SW480 (cell line): ENCODE measurements at places on chromosomes 5 and 9.

- no peak for DNase-seq
These were observed 32.9 kb downstream of the FCHO2 start for GRCh38 chr5:72988769-72989168.

GRCh38 chr9:37957664-37957953, 53.7 kb upstream of the SLC25A51 start:
- no peak for DNase-seq

DNA sequence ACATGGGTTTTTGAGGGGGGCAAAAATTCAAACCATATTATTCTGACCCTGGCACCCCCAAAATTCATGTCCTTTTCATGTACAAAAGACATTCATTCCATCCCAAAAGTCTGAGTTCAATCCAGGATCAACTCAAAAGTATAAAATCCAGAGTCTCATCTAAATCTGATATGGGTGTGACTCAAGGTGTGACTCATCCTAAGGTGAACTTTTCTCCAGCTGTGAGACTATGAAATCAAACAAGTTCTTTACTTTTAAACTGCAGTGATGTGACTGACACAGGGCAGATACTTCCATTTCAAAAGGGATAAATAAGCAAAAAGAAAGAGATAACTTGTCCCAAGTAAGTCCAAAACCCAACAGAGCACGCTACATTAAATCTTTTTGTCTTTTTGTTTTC, 20.6 kb upstream of the CYLC2 start:
- DNase-seq: peak; percentile 1

DNA sequence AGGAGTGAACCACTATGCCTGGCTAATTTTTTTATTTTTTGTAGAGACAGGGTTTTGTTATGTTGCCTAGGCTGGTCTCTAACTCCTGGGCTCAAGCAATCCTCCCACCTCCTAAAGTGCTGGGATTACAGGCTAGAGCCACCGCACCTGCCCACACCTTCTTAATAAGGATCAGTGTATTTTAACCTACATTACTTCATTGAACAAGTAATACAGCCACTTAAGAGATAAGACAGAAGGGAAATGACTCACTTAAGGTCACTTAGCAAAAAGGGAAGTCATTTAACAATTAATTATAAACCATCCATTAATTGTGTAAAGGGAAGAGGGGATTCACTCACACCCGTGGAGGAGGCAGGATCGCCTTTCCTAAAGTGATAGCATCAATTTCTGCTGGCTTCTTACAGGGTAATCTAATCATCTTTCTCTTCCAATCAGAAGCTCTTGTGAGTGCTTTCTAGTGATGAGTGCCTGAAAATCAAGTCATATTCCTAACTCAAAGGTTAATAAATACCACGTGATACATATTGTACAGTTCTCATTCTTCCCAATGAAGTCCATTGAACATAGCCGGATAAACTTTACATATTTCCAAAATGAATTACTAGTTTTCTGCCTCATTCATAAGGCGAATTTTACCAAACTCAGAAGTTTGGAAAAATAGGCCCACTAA, 3.5 kb downstream of the FBXW11 start:
- no peak for DNase-seq

DNA sequence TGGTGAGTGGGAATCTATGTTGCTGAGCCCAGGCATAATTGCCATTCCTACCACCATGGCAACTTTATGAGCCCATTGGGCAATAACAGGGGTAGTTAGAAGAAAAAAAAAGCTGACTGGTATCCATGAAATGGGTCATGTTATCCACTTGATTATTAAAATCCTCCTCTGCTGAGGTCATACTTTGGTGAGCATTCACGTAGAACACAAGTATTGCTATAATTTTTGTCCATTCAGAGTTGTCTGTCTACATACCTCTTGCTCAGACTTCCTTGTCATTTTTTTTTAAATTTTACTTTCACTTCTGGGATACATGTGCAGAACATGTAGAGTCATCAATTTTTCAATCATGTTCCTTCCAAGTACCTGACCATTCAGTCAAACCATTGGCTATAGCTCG, 780.8 kb upstream of the ARRDC3 start:
- no peak for DNase-seq

DNA sequence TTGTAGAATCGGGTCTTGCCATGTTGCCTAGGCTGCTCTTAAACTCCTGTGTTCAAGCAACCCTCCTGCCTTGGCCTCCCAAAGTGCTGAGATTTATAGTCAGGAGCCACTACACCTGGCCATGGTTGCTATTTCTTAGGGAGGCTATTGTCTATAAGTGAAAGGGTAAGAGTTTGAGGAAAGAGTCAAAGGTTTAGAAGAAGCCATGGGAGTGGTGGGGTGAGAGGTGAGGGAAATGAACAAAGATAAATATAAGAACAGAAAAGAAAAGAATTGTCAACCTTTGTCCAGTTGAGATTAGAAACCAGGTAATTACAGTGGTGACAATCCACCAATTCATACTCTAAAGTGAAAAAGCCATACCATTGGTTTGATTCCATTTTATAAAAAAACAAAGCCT, 32.6 kb upstream of the RANBP6 start:
- no peak for DNase-seq

- DNase-seq: no peak
These were observed 87.0 kb upstream of the TNC start for GRCh38 chr9:115204904-115205453.

GRCh38 chr5:36199620-36200019, 42.1 kb downstream of the NADK2 start:
- no peak for DNase-seq

- peak; percentile 83 for DNase-seq
These were observed 39.8 kb downstream of the NEK6 start for GRCh38 chr9:124297551-124297901.

- no peak for DNase-seq
These were observed 61.8 kb downstream of the SMIM15 start for GRCh38 chr5:61100437-61100836.

DNA sequence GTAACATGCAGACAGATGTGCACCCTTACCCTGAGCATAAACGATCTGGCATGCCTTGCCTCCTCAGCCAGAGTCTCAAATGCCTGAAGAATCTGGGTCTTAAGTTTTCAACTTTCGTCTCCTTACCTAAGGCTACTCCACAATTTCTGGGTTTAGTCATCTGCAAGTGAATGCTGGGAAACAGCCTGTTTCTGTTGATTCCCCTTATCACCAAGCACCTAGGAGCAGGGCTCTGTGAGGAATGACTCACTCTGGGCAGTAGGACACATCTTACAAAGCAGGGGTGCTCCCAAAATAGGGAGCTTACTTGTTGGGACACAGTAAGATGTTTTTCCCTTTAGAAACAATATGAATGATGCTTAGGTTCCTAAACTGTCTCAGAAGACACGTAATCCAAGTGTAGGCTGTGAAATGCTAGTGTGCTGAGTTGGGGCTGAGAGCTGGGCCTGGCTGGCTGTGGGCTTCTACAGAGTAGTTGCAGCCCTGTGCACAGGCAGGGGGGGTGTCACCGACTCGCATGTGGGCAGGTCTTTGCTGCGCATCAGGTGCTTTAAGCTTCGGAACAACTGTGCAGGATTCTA, 58.0 kb downstream of the DAP start:
- no peak for DNase-seq

DNA sequence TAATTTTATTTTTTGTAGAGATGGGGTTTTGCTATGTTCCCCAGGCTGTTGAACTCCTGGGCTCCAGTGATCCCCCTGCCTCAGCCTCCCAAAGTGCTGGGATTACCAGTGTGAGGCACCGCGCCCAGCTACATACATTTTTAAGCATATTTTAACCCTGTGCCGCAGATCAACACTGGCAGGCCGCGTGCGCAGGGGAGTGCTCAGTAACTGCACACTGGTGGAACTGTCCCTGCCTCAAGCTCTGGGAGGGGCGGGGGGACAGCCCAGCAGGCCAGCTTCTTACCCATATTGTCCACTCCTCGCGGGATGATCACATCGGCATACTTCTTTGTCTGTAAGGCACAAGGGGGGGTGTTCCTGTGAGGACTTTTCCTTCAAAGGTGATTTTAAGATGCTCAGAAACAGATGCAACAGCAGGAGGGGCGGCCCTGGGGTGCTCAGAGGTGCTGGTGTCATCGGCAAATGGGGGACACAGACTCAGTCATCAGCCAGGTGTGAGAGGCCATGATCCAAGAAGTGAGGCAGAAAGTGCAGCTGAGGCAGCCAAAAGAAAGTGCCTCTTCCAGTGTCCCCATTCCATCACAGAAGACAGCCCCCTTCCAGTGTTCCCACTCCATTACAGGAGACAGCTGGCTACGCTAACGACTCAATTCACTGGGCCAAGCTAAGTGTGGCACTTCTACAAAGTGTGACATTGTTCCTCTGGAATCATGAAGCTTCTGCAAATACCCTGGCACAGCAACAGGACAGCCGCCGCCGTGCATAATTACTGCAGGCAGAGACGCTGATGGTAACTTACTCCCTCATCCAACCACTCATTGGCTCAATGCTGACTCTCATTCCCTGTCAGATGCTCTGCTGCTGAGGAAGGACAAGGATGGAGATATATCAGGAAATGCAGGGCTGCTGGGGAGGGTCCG, 5.2 kb downstream of the UCK1 start:
- DNase-seq: no peak

DNA sequence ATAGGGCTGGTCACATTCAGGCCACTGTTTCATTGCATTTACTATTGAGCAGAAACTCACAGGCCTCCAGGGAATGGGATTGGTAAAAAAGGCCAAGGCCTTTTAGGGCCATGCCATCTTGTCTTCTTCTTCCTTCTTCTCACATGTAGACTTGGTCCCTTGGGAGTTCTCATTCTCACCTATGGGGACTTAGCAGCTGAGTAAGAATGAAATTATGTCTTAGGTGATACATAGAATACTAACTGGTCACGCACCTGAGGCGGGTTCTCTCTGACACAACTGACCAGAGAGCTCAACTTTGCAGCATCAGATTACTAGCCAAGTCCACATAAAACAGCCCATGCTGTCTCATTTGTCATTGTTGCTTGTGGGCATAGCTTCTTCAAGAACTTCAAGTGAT, 641.8 kb downstream of the EFNA5 start:
- no peak for DNase-seq

DNA sequence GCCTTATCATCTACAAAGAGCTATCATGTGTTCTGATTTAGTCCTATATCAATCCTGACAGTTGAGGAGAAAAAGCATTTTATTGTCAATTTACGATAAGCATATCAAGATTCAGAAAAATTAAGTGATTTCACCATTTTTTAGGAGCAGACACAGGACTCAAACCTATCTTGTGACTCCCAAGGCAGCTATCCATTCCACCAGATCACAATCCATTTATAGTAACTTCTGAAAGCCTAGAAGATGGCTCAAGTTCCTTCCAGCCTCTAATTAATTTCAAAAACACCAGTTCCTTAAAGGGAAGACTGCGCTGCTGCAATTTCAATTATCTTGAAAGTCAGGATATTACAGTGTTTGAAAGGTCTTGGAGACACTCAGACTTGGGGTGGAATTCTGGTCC, 114.3 kb downstream of the EPB41L4A start:
- no peak for DNase-seq
